ENCODE measurements at places on chromosomes 4 and X.

DNA sequence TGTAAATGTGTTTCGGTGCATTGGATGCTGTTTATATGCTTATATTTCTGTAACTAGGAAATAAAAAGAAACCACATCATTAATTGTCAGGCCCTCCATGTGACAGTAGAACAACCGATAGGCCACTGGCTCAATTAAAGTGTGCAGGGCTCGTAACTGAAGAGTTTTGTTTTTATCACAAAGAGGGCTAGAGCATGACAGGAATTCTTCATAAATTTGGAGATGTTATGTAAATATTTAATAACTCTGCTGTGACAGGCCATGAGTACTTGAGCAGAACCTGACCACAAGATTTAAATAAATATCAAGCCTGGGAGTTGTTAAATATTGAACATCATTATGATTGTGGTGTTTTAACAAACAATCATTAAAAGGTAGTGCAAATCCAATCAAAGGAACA is 55.9 kb downstream of the MID1 start:
- DNase-seq = no peak

DNA sequence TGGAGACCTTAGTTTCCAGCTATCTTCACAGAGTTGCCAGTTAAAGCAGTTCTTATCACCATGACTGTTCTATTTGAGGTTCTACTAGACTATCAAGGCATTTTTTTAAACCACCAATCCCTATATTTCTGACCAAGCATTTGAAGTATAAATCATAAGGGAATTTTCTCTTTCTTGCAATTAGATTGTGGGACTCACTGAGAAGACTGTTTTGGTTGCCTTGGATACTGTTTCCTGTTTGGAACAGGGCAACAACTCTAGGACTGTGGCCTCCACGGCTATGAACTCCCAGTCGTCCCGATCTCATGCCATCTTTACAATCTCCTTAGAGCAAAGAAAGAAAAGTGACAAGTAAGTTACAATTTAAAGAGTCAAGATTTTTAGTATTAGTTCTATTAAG is 11.8 kb downstream of the KIF4A start:
- DNase-seq = no peak

- no peak for DNase-seq
These were observed 87.5 kb downstream of the MAMLD1 start for GRCh38 chrX:150450519-150451177.

DNA sequence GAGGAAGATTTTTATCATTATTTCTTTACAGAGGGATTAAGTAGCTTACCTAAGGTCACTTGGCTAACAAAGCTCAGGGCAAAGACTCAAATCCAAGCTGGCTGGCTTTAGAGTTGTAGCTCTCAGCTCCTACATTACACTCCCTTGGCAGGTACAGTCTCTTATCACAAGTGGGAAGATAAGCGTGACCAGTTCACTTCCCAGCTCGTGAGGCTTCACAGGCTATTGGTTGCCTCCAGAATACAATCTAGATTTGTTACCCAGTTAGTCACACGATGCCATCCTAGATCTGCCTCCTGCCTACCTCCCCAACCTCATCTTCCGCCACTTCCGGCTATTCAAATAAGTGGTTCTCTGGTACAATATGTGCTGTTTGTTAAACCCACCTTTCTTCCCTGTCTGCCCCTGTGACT is 3.7 kb downstream of the MMRN1 start:
- no peak for DNase-seq

DNA sequence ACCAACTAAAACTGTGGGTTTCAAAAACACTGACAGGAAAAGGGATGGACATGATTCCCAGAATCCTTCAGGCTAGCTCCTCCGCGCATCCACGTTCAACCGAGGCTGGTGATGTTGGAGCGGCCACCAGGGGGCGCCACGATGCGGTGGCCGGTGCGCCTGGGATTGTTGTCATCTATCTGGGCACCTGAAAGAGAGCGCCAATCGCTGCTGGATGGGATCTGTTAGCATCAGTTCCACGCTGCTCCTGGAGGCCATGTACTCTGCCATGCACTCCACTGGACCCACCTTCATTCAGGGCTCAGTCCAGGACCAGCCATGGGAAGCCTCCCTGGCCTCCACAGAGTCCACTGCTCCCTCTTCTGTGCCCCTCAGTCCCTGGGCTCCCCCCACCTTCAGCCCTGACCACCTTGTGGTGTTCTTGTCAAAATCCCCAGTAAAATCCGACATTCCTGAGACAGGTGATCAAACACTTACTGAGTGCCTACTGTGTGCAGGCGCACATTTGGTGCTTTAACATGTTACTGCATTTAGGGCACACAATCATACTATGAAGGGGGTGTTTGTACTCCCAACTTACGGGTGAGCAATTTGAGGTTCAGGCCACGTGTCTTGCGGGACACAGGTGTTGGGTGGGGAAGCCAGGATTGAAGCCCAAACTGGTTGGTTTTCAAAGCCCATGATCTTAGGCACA is 71.1 kb downstream of the CRMP1 start:
- DNase-seq = no peak

- no peak for DNase-seq
These were observed 1.6 kb downstream of the PI4K2B start for GRCh38 chr4:25235401-25235800.

- DNase-seq = no peak
These were observed 59.8 kb downstream of the ZNF711 start for GRCh38 chrX:85303544-85303943.
